Stimulated activated CD8-positive, alpha-beta memory T cell treated with anti-CD3 and anti-CD28 coated beads, Interleukin-4, amount 100 ng/mL, for 4 hours (primary cell): ENCODE measurements at places on chromosomes 4 and X.

- no peak for DNase-seq
Observed at GRCh38 chr4:41258783-41259182, 2.1 kb downstream of the UCHL1 start.

- DNase-seq, result no peak
Observed at GRCh38 chrX:13101441-13102139, 57.2 kb upstream of the FAM9C start.

DNA sequence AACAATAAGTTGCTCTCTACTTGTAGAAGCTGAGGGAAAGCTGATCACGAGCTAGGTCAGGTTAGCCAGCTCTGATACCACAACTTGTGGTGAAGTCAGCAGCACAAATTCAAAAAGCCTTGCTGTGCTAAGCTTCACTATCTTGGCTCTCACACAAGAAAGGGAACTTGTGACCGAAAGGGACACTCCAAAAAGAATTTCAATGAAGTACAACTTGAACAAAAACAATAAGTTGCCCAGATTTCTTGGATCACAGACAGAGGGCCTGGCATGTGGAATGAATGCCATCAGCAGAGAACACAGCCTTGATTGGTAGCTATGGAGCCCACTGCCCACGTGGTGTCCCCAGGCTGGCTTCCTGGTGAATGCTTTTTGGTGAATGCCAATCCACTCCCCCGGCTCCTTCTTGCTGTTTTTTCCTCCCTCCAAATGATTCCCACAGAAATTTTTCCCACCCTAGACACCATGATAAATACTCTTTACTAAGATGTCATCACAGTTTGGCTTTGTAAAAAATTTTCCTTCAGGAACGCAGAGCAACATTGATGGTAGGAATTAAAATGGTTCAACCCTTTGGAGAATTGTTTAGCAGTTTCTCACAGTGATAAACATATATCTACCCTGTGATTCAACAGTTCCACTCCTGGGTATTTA is 82.6 kb downstream of the ANXA3 start:
- DNase-seq, result no peak

DNA sequence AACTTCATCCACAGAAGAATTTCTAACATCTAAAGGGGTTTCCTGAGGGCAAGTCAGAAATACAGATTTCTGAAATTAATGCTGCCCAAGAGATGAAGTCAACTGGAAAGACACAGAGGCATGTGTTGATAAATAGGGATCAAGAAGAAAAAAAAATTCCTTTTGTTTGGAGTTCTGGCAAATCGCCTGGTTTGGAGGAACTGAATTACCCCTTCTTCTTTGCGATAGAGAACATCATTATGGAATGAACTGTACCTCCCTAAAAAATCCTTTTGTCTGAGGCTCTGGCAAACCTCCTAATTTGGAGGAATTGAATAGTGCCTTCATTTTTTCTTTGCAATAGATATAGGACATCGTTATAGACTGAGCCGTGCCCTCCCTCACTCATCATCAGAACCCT is 200.9 kb downstream of the DHRSX start:
- no peak for DNase-seq

DNA sequence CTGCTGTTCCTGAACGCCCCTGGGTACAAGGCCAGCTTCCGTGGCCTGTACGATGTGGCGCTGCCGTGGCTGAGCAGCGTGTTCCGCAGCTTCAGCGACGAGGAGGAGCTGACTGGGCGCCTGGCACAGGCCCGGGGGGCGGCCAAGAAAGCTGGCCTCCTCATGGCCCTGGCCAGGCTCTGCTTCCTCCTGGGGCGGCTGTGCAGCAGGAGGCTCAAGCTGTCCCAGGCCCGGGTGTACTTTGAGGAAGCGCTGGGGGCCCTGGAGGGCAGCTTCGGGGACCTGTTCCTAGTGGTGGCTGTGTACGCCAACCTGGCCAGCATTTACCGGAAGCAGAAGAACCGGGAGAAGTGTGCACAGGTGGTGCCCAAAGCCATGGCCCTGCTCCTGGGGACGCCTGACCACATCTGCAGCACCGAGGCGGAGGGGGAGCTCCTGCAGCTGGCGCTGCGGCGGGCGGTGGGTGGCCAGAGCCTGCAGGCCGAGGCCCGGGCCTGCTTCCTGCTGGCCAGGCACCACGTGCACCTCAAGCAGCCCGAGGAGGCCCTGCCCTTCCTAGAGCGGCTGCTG is 28.2 kb downstream of the SH3TC1 start:
- DNase-seq, result no peak

DNA sequence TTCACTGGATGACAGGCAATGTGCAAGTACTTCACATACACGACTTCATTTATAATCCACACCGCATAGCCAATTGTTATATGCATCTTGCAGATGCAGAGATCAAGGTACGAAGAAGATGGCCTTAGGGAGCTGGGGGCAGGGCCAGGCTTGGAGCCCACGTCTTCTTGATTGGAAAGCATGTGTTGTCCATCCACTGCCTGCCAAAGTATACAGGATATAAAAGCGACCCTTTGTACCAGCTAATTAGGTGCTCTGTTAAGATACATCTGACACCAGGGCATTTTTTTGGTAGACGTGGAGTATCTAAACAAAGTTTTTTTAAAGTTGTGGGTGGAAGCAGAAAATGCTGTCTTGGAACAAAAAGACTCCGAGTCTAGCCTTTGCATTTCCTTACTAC is 1.4 kb downstream of the C4orf36 start:
- DNase-seq, result no peak

DNA sequence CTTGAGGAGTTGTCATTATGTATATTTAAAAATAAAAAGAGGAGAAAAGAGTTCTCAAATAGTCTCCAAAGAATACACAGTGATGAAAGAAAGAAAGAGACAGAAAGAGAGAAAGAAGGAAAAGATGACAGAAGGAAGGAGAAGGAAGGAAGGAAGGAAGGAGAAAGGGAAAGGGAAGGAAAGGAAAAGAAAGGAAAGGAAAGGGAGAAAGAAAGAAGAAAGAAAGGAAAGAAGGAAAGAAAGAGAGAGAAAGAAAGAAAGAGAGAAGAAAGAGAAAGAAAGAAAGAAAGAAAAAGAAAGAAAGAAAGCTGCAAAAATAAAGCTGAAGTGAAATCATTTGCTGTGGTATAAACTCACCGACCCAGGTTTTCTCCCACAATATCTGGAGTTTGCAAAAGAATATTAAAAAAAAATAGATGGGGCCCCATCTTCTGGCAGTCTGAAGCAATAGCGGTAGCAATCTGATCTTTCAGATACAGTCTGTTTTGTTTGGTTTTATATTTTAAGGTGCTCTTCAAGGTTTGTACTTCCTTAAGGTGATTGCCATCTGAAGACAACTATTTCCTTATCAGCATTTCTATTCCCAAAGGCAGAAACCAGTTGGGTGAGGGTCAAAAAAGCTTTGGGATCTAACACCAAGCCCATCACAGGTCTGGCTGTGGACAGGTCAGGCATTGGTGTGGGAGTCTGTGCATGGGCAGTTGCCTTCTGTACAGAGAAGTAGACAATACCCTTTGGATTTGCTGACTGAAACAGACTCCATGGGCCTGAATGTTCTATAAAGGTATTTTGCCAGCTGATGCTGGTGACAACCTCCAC is 160.4 kb downstream of the CPEB2 start:
- no peak for DNase-seq

- DNase-seq, result no peak
Observed at GRCh38 chr4:42654631-42655268, 2.2 kb downstream of the ATP8A1 start.

GRCh38 chr4:4659871-4660651 is 118.2 kb upstream of the STX18 start:
- DNase-seq, result no peak

- no peak for DNase-seq
Observed at GRCh38 chr4:31390849-31391248, 670.7 kb downstream of the PCDH7 start.

- no peak for DNase-seq
Observed at GRCh38 chr4:140816806-140817510, 60.8 kb upstream of the TBC1D9 start.

DNA sequence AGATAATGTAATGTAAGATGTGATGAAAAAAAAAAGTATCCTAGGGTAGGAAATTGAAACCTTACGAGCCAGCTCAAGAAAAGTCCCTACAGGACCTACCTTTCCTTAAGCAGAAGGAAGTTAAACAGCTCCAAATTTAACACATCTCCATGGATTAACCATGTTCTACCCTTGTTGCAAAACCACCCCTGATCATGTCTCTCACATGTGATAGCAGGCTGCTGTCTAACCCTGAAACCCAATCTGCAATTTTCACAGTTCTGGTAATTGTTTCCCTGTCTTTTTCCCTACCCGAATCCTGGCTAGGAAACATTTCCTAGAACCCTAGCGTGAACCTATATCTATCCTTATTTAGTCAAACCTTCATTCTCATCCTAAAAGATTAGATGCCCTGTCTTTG is 198.9 kb downstream of the SPOCK3 start:
- DNase-seq, result no peak

DNA sequence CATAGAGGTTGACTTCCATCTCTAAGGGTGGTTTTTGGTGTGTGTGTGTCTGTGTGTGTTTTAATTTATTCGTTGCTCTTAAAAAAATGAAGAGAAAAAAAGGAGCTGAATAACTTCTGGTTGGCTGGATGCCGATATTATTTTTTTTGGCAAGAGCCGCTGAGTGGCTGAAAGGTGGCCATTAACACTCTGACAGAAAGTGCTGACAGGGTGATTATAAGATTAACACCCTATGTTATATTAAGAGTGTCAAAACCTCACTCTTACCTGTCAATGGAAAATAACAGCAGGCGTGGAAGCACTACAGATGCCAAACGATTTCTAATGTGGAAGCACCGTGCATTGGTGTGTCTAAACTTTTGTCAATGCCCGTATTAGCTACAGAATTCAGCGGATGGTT is 622.5 kb downstream of the ANKRD50 start:
- no peak for DNase-seq

DNA sequence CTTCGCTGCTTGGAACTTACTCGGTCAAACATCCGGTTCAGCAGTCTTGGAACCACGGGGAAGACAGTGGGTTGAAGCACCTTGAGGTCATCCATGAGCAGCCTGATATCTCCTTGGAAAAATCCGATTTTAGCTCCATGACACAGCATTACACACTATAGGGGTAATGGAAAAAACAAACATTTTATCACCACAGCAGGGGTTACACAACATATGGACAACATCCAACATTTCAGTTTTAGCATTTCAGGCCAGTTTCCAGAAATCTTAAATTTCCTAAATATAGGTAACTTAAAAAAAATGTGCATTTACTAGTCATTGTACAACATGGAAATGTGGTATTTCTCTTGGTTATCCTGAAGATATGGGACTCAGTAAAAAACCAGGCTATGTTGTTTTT is 34.4 kb upstream of the CENPU start:
- DNase-seq, result no peak

DNA sequence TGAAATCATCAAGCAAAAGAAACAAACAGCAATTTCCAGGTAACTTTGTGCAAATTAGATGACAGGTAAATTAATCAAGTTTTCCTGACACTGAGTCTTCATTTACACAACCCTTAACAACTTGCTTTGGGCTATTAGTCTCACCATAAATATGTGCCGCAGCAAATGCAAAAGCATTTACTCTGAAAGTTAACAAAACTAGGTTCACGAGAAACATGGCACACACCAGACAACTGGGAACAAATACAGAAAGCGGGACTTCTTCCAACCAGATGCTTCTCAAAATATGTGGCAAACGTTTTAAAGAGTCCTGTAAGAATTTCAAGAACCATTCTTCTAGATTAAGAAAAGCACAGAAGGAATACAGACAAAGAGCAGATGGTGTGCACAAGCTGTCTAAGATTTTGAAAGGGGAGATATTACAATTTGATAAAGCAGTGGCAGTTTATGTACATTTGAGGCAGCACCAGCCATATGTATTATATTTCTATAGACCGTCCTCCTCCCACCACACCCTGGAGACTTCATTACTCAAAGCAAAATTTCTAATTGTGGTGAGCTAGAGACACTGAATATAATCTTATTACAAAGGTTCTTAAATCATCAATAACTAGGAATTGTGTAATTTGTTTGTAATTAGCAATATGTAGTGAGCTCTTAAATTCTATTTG is 192.5 kb upstream of the ADAMTS3 start:
- DNase-seq, result no peak
